Muscle of arm (tissue), 14 donors: ENCODE measurements at places on chromosomes 13 and 19. TPM values are rescaled to one million over a fixed set of nuclear protein-coding genes. Genes with fewer than 3 reads are reported as not detected.
A peak's percentile ranks its signal among the peaks of the same experiment; 100 is the strongest.

DNA sequence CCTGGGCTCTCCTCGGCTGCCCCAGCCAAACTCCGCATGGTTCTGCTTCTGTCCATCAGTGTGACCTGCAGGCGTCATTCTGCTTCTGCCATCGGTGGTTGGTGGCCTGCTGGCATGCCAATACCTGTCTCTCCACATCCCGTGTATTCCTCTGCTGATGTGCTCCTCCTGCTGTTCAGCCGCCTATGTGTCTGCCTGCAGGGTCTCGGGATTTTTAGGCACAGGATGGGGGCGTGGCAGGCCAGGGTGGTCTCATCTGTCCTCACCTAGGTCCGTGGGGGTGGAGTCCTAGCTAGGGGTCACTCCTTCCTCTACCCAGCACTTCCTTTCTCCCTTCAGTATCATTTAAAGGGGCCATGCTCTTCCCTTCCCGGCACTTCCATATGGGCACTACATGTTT, 33.0 kb upstream of the SGCG start:
- DNase-seq: no peak

DNA sequence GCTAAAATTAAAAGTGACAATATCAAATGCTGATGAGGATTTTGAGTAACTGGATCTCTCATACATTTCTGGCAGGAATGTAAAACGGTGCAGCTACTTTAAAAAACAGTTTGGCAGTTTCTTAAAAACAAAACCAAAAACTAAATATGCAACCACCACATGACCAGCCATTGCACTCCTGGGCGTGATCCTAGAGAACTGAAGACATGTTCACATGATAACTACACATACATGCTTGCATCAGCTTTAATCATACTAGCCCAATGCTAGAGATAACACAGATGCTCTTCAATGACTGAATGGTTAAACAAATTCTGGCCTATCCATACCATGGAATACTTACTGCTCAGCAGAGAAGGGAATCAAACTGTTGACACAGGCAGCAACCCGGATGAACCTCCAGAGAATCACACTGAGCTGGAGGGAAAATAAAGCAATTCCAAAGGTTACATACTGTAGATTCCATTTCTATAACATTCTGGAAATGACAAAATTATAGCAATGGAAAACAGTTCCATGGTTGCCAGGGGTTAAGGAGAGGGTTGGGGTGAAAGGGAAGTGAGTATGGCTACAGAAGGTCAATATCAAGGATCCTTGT, 25.5 kb upstream of the NAXD start:
- no peak for DNase-seq

GRCh38 chr19:11092181-11092538, 2.9 kb downstream of the LDLR start:
- peak; percentile 47 for DNase-seq

GRCh38 chr19:39262496-39262895, 5.7 kb upstream of the IFNL2 start:
- no peak for DNase-seq

DNA sequence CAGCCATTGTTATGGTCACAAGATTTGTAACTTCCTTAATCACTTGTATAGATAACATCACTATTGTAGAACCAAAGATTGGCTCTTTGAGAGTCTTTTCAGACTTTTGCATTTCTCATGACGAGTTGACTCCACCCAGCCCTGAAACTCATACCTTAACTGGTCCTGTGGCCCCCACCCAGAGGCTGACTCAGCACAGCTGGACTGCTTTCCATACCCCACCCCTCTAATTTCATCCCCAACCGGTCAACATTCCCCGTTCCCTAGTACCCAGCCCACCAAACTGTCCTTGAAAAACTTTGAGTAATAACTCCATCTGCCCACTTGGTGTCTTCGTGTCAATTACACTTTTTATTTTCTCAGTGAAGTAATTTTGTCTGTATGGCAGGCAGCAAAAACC, 32.1 kb upstream of the SLITRK1 start:
- DNase-seq: no peak

Gene ZNF90
- 5.2 TPM for polyA plus RNA-seq

Gene GPR12
- 0.06 TPM for polyA plus RNA-seq

GRCh38 chr13:111219950-111220349, 100.5 kb upstream of the TEX29 start:
- no peak for DNase-seq

DNA sequence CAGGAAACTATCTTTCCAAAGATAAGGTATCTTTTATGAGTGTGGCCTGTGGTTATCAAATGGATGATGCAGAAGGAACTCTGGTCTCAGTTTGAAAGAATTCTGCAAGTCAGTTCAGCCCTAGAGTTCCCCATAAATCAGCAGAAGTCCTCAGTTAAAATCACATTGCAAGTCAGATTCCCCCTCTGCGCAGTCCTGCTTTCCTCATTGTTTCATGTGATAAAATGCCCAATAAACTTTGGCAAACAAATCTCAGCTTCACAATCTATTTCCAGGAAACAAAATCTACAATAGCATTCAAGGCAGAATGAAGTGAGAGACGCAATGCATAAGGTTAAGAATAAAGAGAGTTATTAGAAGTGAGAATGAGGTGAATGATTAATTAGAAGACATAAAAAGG, 216.3 kb upstream of the KLHL1 start:
- no peak for DNase-seq

DNA sequence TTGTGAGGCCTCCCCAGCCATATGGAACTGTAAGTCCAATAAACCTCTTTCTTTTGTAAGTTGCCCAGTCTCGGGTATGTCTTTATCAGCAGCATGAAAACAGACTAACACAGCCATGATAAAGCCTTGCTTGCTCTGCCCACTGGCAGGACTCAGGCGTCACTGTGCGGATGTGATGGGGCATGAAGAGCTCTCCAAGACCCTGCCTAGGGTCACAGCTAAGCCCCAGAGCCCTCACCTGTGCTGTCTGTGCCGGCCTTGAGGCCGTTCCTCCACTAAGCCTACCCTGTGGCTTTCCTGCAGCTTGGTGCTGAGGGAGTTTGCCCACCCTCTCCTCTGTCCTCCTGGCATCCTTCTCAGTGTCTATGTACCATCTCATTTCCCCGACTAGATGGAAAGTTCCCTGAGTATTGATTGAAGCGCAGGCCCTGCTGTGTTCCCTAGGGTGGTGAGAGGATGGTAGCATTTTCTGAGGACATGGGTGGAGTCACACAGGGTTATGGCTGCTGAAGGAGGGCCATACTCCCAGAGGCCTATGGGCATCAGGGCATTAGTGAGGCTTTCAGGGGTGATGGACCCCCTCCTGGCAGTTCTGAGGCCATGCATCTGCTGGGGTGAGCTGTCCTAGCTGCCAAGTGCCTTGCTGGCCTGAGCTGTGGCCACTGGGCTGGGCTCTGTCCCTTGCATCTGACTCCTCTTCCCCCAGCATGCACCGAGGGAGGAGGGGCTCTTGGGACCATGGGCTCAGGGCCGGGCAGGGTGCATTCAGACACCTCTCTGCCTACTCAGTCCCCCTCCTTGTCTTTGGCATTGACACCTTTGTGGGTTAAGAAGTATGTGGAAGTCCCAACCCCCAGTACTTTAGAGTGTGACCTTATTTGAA, 75.3 kb downstream of the TEX29 start:
- no peak for DNase-seq

- no peak for DNase-seq
Observed at GRCh38 chr13:41512441-41512840, 55.1 kb downstream of the RGCC start.

Gene ZIC2
- polyA plus RNA-seq: 1.1 TPM

Gene SSC5D
- polyA plus RNA-seq: 12.2 TPM

- no peak for DNase-seq
Observed at GRCh38 chr13:41139296-41139966, 6.8 kb upstream of the KBTBD6 start.

DNA sequence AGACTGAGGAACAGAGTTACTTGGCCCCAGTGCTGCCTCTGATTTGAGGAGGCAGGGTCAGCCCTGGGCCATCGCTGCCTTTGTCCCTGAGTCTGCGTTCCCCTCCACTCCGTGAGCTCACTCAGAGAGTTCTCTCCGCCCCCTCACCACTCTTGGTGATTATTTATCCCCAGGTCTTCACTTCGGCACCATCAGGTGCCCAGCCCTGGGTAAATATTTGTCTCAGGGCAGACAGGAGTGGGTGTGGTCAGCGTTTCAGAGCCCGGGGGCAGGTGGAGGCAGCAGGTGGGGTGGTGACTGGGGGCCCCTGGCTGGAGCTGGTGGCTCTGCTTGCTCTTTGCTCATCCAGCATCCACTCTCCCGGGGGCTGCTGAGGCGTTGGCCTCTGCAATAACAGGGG, 20.6 kb downstream of the PPP1R37 start:
- DNase-seq: no peak

DNA sequence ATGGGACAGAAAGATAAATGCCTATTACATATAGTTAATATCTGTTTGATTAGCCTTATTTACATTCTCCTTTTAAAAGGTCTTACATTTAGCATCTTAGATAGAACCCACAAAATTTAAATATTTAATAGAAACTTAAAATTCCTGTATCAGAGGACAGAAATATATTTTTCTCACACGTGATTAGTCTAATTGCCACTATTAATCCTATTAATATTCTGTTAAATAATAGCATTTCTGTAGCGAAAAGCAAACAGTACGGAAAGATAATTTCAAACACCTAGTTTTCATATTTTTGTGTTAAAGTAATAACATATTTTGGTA, 380 bp upstream of the ZNF30 start:
- DNase-seq: no peak

DNA sequence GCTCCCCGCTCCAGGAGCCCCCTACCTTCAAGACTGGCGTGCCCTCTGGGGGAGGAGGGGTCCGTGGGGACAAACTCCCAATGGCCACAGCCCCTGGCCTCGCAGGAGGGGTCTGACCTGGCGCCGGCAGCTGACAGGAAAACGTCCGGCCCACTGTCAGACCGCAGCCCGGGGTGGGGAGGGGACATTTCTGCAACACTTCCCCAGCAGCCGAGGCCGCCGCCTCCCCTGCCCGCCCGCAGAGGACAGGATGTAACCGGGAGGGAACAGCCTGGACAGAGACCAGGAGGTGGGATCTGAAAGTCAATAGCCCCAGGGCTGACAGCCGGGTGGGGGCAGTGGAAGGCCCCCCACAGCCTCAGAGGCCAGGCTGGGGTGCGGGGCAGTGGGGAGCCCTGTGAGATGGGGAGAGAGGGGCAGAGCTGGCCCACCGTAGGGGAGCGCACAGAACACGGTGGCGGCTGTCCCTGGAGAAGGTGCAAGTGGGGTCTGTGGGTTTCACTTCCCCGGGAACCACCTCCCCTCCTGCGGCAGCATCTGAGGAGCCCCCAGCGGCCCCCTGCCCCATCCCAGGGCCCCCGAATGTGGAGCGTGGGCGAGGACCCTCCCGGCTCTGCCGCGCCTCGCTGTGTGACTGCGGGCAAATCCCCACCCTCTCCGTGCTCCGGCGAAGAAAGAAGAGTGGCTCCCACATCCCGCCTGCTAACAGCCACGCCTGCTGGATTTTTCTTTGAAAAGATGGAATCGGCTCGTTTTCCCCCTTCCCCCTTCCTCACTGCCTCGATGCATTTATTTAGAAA, at the start of gene PEAK3:
TSS of gene PEAK3 (minus strand) at position 114 of the 800 bp plus-strand sequence. CDS start 1,244 bp downstream, outside the sequence.
- DNase-seq: peak; percentile 52

DNA sequence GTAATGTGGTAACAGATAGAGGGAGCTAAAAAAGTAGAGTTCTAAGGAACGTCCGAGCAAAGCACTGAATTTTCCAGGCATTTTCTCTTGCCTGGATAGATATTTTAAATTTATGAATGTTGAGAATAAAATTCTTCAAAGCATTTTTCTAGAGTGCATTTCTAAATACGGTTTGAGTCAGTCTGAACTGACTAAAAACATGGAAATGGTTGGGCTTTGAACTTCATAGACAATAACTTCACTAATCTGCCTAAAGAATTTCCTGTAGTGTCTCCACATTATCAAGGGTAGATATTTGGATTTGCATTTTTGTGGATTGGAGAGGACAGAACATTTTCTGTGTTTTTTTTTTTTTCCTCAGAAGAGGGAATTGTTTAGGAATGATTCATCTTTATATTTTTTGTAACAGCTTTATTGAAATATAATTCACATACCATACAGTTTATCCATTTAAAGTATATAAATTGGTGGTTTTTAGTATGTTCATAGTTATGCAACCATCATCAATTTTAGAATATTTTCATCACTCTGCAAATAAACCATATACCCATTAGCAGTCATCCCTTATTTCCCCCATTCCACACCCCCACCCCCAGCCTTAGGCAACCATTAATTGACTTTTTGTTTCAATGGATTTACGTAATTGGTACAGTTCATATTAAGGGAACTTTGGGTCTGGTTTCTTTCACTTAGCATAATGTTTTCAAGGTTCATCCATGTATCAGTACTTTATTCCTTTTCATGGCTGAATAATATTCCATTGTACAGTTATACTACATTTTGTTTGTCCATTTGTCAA, 20.7 kb downstream of the GARRE1 start:
- no peak for DNase-seq

Gene CYP4F11
- polyA plus RNA-seq: not detected

- DNase-seq: no peak
Observed at GRCh38 chr19:38429055-38429810, 3.2 kb upstream of the RASGRP4 start.

- peak; percentile 76 for DNase-seq
Observed at GRCh38 chr19:14347999-14348889, 33.0 kb upstream of the ADGRE5 start.

GRCh38 chr19:13037731-13038130, 42.5 kb downstream of the NFIX start:
- no peak for DNase-seq

DNA sequence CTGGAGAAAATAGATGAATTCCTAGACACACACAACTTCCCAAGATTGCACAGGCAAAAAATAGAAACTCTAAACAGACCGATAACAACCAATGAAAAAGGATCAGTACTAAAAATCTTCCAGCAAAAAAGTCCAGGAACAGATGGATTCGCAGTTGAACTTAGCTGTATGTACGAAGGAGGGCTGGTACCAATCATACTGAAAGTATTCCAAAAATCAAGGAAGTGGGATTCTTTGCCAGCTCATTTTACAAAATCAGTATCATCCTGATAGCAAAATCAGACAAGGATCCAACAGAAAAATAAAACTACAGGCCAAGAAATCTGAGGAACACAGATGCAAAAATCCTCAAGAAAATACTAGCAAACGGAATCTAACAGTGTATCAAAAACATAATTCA, 6.5 kb upstream of the LILRB2 start:
- no peak for DNase-seq

Gene CYP2A6
- polyA plus RNA-seq: not detected

- DNase-seq: no peak
Observed at GRCh38 chr13:73061876-73062275, 3.1 kb downstream of the KLF5 start.

Gene ZNF729
- not detected for polyA plus RNA-seq

GRCh38 chr13:26007261-26008125, 44.3 kb downstream of the SHISA2 start:
- DNase-seq: no peak
